ENCODE measurements at places on chromosomes 4 and X.

GRCh38 chr4:81470456-81471297, 1.0 kb downstream of the RASGEF1B start:
- peak; percentile 35 for DNase-seq

DNA sequence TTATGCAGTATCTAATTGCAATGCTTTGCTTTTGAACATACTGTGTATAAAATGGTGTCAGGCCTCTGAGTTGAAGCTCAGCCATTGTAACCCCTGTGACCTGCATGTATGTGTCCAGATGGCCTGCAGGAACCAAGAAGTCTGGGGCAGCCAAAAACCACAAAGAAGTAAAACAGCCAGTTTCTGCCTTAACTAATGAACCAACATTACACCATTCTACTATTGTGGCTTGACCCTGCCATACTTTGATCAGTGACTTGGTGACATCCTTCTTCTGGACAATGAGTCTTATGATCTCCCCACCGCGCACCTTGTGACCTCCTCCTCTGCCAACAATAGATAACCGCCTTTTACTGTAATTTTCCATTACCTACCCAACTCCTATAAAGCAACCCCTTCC, 131.6 kb downstream of the CBLL2 start:
- no peak for DNase-seq

DNA sequence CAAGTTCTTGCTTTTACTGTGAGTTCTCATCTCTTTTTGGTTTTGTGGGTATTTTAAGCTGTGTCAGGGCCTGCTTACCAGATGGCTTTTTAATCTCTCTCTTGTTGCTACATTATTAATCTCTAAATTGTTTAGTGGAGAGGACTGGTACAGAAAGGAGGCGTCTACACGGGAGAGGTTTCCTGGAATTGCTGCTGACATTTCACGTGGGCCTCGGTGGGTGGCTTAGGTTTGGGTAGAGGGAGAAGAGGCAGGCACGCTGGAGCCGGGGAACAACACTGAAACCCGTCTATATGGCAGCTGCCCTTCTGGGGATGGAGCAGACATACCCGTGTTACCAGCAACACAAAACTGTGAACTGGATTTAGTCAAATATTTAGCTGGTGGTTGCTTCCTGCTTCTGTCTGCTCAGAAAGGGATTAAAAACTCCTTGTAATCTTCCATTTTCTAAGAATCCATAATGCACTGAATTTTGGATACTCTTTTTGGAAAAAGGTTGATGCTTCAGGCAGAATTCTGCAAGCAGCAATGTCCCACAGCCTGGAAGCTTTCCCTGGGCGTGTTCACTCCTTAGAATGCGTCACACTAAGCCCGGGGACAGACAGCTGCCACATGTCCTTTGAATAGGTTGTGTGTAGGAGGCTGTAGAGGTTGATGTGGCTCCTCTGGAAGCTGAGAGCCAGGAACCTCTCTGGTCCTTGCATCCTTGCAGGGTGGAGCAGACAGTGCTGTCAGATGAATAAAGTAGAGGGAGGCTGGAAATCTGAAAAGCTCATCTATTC, 199.8 kb upstream of the GATB start:
- no peak for DNase-seq

GRCh38 chrX:99348256-99348655, 1061.8 kb downstream of the PCDH19 start:
- DNase-seq: no peak

GRCh38 chr4:73922766-73923630, 53.8 kb downstream of the CXCL1 start:
- no peak for DNase-seq

DNA sequence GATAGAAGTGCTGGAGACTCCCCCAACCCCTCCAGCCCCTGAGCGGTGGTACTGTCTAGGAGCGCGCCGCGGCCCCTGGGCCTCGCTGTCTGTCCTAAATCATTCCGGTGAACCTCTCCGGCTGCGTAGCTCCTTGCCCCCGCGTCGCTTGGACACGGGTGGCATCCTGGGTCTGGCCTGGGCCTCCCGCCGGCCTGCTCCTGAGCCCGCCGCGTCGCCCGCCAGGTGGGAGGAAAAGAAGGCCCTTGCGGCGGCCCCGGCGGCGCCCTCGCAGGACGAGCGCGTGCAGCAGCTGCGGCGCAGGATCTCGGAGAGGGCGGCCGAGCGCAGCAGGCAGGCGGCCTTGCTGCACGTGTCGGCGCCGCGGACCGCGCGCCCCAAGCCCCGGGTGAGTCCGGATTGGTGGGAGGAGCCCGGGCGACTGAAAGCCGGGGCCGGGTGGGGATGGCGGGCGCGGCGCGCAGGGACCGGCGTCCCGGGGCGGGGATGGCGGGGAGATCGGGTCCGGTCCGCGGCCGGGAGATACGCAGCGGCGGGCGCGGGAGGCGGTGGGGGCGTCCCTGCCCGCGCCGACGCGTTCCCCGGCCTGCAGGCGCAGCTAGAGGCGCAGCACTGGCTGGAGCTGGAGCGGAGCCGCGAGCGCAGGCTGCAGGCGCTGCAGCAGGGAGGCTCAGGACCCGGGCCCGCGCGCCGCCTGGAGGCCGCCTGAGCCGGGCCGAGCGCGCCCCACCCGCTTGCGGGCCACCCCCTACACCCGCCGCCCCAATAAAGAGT, 6.5 kb upstream of the RNF4 start:
- peak; percentile 12 for DNase-seq

DNA sequence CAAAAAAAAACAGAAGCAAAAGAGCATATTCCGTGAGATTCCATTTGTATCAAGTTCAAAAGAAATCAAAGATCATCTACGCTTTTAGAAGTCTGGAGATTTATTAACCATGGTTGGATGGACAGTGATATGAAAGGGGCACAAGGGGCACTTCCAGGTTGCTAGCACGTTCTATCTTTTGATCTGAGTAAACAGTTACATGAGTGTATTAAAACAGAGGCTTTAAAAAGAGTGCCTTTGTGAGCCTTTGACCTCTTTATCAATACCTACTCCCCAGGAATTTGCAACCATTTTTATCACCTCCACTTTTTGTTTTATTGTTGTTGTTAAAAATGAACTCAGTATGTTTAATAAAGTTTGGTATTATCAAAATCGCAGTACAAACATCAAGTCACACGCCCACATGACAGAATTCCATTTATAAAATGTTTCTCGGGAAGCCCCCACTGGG, 72.4 kb upstream of the UCP1 start:
- no peak for DNase-seq

GRCh38 chr4:6749340-6750171, 33.0 kb upstream of the KIAA0232 start:
- DNase-seq: no peak

- no peak for DNase-seq
Measured at GRCh38 chrX:103818842-103819619, 13.0 kb downstream of the RAB9B start.

DNA sequence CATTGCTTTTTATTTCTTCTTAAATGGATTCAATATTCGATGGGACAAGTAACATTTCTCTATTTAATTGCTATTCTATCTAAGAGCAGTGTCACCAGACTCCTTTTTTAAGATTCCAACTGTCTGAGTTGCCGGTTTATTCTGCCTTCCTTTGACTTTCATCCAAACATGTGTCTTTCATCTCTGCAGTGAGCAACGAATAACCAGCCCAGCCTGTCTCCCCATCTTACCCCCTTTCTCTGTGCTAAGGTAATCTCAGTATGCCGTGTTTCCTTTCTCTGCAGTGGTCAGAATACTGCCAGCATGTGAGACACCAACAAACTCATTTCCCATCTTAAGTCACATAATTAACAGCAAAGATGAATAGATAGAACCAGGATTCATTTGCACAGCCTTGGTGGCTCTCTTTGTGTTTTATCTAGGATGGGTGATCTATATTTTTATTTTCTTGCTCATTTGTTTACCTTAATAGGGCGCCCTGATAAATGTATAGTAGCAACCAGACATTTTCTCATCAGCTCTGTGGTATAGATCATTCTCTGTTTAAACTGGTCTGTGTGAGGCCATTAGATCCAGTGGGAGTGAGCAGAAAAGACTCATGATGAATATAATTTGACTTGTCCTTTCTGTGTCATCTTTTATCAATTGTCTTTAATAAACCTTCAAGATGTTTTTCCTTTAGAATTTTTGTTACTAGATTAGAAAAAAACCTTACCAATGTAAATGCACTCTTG, 394.8 kb upstream of the IGFBP7 start:
- DNase-seq: no peak

DNA sequence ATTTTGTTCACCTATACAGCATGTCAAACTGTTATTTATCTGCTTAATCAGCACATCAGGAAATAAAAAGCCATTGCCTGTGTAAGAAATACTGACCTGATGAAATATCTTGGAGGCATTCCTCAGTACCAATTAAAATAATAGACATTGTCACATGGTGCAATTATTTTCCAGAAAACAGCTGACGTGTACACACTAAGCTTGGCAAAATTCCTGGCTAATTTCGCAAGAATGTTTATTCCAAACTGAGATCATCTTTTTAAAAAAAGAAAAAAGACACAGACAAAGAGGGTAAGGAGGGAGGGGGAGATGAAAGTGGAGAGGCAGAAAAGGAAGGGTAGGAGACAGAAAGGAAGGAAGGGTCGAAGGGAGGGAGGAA, 61.9 kb upstream of the NFKB1 start:
- DNase-seq: no peak

DNA sequence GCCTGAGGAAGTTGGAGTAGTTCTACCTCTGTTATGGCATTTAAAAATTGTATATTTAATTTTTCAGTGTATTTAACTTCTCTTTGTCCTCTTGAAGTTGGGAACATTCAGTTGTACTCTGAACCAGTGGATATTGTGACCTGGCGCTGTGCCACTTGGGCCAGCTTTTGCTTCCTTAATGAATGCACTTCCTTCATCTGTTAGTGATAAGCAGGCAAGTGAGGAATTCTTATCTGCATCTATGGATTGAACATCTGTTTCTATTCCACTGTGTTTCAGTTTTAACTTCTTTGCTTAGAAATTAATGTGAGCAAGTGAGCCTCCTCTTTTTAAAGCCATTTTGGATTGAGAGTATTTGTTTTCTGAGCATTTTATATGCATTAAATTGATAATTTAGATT, 128.3 kb downstream of the UCHL1 start:
- no peak for DNase-seq

- no peak for DNase-seq
Measured at GRCh38 chr4:25487155-25487554, 110.1 kb downstream of the ANAPC4 start.

- no peak for DNase-seq
Measured at GRCh38 chr4:116982656-116983055, 102.7 kb downstream of the TRAM1L1 start.

GRCh38 chrX:153639177-153640044, 7.6 kb upstream of the DUSP9 start:
- DNase-seq: no peak

DNA sequence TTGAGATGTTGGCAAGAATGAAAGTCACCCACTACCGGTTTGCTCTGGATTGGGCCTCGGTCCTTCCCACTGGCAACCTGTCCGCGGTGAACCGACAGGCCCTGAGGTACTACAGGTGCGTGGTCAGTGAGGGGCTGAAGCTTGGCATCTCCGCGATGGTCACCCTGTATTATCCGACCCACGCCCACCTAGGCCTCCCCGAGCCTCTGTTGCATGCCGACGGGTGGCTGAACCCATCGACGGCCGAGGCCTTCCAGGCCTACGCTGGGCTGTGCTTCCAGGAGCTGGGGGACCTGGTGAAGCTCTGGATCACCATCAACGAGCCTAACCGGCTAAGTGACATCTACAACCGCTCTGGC, 12.3 kb downstream of the RPL9 start:
- no peak for DNase-seq

DNA sequence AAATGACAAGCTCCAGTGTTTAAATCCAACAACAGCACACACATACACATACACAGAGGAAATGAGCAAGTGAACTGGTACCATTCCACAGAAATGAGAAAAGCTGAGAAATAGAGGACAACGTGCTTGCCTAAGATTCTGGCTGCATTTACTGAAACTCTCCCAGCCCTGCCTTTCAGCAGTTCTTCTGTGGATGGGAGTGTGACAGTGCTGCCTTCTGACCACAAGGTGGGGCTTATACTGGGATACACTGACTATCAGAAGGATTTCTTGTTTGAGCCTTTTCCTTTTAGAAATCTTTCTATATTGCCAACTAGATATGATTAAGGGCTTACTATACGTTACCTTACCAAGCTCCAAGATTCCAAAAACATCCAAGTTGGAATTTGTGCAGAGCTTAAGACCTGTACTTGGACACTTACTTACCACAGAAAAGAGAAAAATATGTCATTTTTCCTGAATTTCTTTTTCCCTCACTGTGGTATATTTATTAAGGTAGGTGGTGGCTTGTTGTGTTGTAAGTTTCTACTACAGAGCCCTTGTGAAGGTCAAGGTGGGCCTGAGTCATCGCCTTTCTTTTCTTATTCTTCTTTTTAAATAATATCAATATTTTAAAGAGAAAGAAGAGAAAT, 10.7 kb upstream of the CXCL8 start:
- DNase-seq: peak; percentile 50

GRCh38 chrX:153922932-153923857, 2.9 kb downstream of the ARHGAP4 start:
- no peak for DNase-seq

DNA sequence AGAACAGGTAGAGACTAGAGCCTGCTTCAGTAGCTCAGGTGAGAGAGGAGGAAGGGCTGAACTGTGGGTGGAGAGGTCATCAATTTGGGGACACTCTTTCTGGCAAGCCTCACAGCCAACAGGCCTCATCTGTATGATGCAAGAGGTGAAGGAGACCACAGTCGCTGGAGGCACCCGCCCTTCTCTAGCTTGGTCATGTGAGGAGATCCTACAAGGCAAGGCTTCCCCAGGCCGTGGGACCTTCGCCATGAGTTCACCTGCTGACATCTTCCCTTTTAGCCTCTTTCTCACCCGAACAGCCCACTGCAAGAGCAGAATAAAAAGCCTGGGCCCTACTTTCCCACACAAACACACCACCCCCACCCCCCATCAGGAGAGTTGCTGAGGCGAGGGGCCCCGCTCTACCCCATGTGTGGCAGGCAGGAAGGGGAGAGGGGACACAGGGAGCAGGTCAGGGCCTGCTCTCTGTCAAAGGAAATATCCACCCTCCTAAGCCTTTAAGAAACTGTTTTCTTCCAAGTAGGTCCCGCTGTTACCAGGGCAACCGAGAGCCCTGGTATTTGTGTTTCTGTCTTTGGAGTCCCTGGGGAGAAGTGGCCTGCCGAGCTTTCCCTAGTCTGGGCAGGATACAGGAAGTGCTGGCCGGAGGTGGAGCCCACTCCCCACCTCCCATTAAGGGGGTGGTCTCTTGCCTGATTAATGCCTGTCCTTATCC, 8.1 kb downstream of the RTL5 start:
- peak; percentile 29 for DNase-seq

DNA sequence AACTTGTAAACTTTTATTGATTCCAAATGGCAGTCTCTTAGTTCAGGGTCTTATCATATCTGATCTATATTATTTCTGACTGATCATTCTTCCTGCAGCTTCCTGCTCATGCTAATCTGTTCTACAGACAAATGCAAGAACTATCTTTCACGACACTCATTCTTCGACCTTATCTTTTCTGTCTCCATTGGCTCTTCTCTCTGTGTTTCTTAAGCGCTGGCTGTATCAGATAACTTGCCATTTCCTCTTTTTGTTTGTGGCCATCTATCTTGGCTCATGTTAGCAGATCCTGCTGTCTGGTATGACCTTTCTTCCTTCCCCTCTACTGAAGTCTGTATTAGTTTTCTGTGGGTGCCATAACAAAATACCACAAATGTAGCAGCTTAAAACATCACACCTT, 230.5 kb upstream of the PUDP start:
- DNase-seq: no peak

- no peak for DNase-seq
Measured at GRCh38 chrX:71493111-71493613, 39.7 kb upstream of the OGT start.

GRCh38 chr4:27272217-27272616, 411.6 kb downstream of the STIM2 start:
- DNase-seq: no peak
